NCI-H2171 (cell line): ENCODE measurements at places on chromosomes 3 and 15.
A peak's percentile ranks its signal among the peaks of the same experiment; 100 is the strongest.

DNA sequence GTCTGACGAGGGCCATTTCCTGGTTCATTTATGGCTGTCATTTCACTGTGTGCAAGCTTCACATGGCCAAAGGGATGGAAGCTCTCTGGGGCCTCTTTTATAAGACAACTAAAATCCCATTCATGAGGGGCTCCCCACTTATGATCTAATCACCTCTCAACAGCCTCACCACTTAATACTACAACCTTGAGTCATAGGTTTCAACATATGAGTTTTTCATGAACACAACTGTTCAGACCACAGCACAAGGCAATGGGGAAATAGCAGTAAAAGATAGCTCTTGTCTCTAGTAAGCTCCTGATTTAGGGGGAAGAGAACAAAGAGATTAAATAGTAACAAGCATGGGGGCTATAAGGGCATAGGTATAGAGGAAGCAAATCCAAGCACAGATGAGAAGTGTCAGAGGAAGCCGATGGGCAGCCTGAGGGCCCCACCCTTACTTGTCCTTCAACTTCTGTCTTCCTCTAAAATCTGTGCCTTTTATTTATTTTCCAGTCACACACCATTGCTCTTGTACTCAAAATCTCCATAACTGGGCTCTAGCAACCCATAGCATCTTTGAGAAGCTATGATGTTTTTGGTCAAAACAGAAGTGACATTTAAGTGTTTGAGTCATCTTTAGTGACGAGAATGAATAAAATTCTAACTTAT lies 329.1 kb downstream of the UNC13C start:
- no peak for DNase-seq

DNA sequence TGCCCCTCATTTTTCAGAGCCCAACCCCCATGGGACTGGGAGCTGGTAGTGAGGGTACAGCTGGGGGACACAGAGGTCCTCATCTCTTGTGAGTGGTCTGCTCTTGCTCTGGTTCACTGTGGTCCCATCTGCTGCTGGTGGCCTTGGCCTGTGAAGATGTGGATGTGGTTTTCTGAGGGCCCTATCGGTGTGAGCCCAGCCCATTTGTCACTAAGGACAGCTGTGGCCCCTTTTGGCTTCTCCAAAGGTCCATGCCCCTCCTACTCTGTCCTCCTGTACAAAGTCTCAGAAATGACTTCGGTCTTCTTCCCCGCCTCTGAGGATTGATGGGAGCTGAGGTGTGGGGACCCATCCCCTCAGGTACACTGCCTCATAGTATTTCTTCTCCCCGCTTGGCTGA lies 21.0 kb downstream of the LIPC start:
- no peak for DNase-seq

- DNase-seq = no peak
These were observed 1015.5 kb upstream of the CFAP20DC start for GRCh38 chr3:60065227-60065868.

- peak; percentile 44 for DNase-seq
These were observed 251.1 kb downstream of the OCA2 start for GRCh38 chr15:27847775-27848710.

- no peak for DNase-seq
These were observed 90.8 kb upstream of the PFN2 start for GRCh38 chr3:150061288-150062024.

GRCh38 chr15:72365844-72366243 lies 10.0 kb downstream of the HEXA start:
- no peak for DNase-seq

- DNase-seq = peak; percentile 64
These were observed at the start of gene PSTPIP1 for GRCh38 chr15:76994971-76995945. Gene PSTPIP1 (plus strand): TSS chr15:76995126. CDS start chr15:76995574, 448 bp downstream.
